ENCODE measurements at places on chromosomes 3 and 15.

DNA sequence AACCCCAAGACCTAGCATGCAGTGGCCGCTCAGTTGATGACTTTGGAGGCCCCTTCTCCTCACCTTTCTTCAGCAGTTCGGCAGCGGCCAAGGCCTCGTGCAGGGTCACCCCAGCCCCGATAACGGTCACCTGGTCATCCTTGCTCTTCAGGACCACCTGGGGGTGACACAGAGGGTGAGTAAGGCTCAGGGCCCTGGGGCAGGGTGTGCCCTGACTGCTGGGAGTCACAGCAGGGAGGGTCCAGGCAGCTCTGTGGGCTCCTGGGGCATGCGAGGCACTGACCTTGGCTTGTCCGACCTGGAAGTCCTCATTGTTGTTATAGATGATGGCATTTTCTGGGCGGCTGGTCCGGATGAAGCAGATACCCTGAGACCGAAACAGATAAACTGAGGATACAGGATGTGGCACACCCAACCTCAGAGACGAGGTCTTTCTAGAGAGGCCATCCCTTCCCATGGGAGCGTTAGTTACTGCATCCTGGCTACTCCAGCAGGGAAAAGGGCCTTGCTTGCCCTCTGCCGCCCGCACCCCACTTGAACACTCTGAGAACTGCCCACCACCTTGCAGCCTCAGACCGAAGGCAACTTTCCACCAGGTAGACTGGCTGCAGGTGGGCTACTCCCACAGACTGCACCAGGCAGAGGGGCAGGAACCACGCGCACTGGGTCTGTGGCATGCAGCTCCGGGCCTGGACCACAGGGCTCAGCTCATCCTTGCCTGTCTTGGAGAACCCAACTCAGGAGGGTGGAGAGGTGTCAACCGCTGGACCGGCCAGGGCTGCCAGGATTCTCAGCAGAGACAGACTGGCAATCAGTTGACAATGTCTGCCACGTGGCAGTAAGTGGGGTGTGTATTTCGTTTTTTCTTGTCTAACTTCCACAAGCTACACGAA is 27.6 kb downstream of the TKT start:
- DNase-seq: no peak

GRCh38 chr3:160049988-160050387 is 61.4 kb downstream of the IL12A start:
- DNase-seq: no peak

- no peak for DNase-seq
Observed at GRCh38 chr3:50534681-50535330, 31.4 kb upstream of the CACNA2D2 start.

DNA sequence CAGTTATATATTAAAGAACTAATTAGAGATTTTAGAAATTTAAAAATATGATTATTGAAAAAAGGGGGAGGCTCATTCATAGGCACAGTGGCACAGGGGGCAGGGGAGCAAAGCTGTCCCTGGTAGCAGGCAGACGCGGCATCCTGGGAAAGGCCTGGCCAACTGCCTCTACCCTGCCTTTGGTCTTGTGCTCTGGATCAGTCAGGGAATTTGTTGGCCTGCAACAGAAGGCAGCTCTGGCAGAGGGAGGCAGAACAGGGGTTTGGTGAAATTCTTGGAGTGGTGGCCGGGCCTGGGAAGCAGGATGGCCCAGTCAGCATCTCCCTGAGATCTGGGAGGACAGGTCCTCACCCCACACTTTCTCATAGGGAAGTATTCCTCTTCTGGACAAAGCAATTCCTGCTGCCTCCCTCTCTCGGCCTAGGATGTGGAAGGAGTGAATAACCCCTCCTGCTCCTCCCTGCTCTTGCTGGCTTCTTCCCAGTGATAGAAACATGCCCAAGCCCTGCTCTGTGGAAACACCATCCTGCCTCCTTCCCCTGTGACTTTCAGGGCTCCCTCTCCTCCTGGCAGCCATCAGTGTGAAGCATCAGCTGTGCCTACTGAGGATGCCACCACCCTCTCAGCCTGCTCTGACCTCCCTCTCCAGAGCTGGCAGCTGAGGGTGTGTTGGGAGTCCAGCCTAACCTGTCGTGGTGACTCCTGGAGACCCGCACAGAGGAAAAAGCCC is 26.9 kb downstream of the PRR20G start:
- no peak for DNase-seq

DNA sequence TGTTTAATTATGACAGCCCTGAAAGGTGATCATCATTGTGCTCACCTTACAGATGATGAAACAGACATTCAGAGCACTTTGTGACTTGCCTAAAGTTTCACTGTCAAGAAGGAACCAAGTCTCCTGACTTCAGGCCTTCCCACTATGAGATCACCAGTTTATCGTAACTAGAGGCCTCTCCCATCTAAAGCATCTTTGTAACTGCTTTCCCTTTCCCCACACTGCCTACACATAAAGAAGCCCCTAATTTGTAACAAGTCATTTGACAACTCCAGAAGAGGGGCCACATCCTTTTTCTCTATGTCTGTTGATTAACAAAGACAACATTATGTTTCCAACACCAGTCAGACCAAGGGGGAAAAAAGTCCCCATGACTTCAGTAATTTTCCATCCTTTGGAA is 1.1 kb downstream of the KLHL6 start:
- DNase-seq: no peak

GRCh38 chr3:25663347-25663868 is 1.3 kb downstream of the TOP2B start:
- no peak for DNase-seq

DNA sequence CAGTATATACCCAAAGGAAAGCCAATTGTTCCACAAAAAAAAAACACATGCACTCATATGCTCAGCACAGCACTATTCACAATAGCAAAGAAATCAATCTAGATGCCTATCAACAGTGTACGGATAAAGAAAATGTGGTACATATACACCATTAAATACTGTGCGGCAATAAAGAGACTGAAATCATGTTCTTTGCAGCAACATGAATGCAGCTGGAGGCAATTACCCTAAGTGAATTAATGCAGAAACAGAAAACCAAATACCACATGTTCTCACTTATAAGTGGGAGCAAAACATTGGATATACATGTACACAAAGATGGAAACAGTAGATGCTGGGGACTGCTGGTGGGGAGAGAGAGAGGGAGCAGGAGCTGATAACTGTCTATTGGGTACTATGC is 124.2 kb upstream of the AADACL2 start:
- no peak for DNase-seq

- DNase-seq: no peak
Observed at GRCh38 chr3:12287727-12288181, 1.1 kb upstream of the PPARG start.

GRCh38 chr3:146334151-146334550 is 83.2 kb upstream of the PLSCR4 start:
- DNase-seq: no peak

GRCh38 chr3:6680119-6680806 is 180.7 kb upstream of the GRM7 start:
- no peak for DNase-seq

- no peak for DNase-seq
Observed at GRCh38 chr15:39472621-39473297, 108.1 kb upstream of the THBS1 start.

DNA sequence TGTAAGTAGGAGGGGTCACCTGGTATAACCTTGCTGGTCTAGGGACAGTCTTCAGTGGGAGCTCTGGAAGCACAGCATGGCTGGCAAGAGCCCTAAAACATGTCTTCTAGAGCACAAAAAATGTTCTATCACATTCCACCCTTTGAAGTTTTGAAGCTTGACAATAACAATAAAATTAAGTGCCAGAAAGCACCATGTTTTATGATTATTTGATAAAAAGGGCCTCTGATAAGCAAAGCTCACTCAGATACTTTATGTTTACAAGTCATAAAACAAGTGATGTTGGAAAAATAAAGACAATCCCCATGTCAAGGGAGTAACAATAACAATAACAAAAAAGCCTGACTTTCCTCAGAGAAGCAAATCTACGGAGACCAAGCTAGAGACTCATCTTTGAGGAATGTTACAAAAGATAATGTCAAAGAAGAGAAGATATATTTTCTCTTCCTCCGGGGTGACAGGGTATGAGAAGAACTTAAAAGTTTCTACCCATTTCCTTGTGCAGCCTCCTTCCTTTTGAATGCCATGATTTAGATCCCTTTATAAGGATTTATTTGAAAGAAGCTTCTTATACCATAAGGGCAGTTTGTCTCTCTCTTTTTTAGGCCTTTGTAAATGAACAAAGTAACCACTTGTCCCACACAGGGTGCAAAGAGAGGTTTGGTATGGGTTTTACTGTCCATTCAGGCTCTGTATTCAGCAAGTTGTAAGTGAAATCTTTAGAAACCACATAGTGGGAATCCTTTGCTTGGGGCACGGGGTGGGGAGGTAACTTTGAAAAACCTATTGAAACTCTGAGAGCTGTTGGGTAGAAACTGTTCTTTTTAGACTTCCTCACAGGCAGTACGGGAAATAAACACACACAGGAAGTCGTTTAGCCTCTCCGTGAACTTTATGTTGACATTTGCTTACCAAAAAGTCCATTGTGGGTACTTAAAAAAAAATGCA is 109.6 kb upstream of the RBMS3 start:
- no peak for DNase-seq

GRCh38 chr3:72347819-72348319 is 500.4 kb downstream of the SHQ1 start:
- peak; percentile 57 for DNase-seq

DNA sequence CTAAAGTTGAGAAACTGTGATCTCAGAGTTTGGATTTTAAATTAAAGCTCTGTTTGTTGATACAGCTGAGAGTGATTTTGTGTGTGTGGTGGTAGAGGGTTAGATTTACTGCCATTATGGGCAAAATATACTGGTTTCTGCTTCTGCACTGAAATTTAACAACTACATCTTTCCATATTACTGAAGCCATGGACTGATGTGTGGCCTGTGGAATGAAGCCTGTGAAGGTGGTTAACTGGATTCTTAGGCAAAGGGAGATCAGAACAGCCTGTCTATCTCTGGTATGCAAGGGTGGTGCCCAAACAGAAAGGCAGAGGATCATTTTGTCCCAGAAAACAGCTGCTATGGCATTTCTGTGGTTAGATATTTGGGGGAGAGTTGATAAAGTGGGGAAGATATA is 297.3 kb upstream of the THBS1 start:
- no peak for DNase-seq

GRCh38 chr15:92843814-92844213 is 56.3 kb upstream of the CHD2 start:
- DNase-seq: no peak

- no peak for DNase-seq
Observed at GRCh38 chr3:52190294-52191074, 7.5 kb upstream of the ALAS1 start.

- no peak for DNase-seq
Observed at GRCh38 chr3:73964818-73965217, 340.1 kb upstream of the PDZRN3 start.

DNA sequence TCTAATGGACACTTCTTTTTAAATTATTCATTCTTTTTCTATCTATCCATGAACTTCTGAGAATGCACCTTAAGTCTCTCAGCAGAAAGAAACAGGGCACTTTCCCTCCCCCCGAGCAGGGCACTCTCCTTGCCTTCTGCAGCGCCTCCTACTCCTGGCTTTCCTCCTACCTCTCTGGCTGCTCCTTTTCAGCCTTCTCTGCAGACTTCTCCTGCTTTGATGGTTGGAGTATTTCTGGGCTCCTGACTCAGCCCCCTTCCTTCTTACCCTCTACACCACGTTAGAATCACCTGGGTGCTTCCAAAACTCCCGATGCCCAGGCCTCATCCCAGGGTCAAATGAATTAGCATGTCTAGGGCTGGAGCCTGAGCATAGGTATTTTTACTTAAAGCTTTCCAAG is 3.4 kb downstream of the SCN5A start:
- no peak for DNase-seq

GRCh38 chr3:64097920-64098319 is 74.6 kb upstream of the PSMD6 start:
- no peak for DNase-seq

DNA sequence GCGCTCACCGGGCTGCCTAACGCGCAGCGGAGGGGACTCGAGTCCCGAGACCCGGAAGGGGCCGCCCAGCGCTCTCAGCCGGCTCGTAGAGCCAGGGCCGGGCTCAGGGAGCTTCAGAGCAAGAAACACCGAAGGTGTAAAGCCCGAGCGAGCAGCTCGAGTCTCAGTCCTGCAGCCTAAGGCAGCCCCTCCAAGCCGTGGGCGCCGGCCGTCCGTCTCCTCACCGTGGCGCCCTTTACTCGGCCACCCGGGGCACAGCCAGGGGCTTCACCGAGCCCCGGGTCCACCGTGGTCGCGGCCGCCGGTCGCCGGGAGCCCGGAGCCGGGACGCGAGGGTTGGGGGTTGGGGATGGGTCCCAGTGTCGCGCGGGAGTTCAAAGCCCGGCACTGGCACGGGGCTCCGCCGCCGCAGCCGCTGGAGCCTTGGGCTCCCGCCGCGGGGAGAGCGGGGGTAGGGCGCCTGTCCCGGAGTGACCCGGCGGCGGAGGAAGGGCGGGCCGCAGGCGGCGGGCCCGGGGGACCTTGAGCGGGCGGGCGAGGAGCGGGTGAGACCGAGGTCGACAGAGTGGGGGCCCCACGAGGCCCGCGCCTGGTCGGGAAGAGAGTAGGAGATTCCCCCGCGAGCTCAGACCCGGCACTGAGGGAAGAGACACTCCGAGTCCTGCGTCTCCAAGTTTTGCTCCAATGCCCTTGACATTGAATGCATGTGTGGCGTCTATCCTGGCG is 26.9 kb upstream of the THRB start:
- DNase-seq: peak; percentile 82

GRCh38 chr15:50275908-50276307 is 10.4 kb upstream of the HDC start:
- DNase-seq: no peak

DNA sequence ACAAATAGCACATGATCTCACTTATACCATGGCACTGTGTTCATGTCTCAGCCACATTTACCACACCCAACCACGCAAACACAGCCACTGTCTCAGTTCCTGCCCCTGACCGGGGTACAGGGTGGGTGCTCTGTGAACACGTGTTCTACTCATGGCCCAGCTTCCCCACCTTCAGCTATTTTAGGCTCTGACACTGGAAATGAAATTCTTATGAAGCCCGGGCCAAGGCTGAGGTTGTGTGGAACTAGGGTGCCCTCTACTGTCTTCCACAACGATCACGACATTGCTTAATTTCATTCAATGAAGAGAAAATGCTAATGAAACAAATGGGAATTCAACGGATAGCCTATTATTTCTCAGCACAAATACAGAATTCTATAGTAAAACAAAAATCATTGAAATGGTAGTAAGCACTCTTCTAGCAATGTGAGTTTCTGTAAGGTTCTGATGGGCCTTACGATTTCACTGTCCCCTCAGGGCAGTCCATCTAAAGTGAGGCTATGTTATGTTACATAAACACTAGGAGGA is 2.1 kb upstream of the GABRA5 start:
- DNase-seq: no peak

- DNase-seq: no peak
Observed at GRCh38 chr3:161977063-161977462, 480.5 kb downstream of the OTOL1 start.

Measured in C1 segment of cervical spinal cord (tissue), 14 donors.